GM12878 (cell line): ENCODE measurements at places on chromosomes 5 and 9.
A peak's percentile ranks its signal among the peaks of the same experiment; 100 is the strongest.

GRCh38 chr9:137128862-137129455 lies 10.0 kb upstream of the GRIN1 start:
- H3K4me1 ChIP-seq: peaks cover 14% of the 10 kb centered on the region
- H3K4me3 ChIP-seq: peak overlapping the region; percentile 72
- H3K27me3 ChIP-seq: no peaks in the 10 kb centered on the region

DNA sequence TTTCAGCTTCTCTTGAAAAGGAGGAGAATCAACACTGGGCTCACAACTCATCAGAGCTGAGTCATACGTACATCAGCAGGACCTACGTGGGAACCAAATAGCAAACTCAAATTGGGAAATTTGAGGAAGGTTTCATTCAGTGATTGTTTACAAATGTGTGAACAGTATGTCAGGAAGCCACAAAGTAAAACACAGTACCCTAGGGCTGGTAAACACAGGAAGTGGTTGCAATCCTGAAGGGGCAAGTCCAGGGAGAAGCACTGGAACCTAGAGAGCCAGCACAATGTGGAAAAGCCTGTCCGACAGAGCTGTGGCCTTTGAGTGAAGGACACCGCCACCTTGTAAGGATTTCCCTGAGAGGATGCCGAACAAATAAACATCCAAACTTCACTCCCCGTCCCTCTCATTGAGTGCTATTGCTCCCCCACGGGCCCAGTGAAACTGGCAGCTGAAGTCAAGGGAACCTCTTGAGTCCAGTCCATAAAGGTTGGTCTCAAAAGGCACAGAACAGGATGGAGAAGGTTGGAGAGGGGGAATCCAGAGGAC lies 26.7 kb upstream of the RICTOR start:
- no peak overlapping the region for H3K27ac ChIP-seq
- H3K36me3 ChIP-seq: no peaks in the 10 kb centered on the region
- H3K4me3 ChIP-seq: no peak overlapping the region
- no peaks in the 10 kb centered on the region for H3K27me3 ChIP-seq

- no peaks in the 10 kb centered on the region for H3K27me3 ChIP-seq
- H3K4me1 ChIP-seq: no peaks in the 10 kb centered on the region
- no peak for DNase-seq
- H3K4me3 ChIP-seq: no peak overlapping the region
These were observed 212.9 kb downstream of the ARRDC3 start for GRCh38 chr5:91170266-91170665.

GRCh38 chr9:19379697-19380046 lies 364 bp downstream of the RPS6 start:
- H3K4me3 ChIP-seq: peak overlapping the region; percentile 82
- H3K27ac ChIP-seq: peak overlapping the region; percentile 88
- peaks cover 5% of the 10 kb centered on the region for H3K4me1 ChIP-seq
- no peak for DNase-seq
- H3K27me3 ChIP-seq: no peaks in the 10 kb centered on the region

DNA sequence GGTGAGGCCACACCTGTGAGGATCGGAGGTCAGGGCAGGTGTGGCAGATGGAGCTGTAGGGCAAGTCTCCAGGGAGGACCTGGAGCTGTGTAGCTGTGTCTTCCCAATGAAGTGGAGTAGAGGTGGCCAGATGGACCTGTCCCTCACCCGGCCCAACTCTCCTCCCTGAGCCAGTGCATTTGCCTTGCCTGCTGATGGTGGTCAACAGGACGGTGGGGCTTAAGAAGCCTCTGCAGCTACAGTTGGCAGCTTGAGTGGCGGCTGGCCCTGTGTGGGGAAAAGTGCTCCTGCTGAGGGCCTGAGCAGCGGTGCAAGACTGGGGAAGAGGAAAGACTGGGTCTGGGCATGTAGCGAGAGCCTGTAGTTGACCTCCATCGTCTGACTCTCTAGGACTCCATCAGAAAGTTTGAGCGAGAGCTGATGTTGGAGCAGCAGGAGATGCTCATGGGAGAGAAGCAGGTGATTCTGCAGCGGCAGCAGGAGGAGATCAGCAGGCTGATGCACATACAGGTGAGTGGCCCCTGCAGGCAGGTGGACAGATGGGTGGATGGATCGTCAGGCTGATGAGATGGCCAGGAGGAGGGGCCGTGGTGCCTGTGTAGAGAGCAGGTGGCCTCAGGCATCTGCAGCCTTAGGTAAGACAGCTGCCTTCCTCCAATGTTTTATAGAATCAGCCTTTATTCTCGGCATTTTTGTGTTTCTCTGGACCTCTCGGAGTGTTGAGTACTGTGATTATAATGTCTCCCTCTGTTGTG lies 24.9 kb downstream of the PITX1 start:
- no peaks in the 10 kb centered on the region for H3K27me3 ChIP-seq

DNA sequence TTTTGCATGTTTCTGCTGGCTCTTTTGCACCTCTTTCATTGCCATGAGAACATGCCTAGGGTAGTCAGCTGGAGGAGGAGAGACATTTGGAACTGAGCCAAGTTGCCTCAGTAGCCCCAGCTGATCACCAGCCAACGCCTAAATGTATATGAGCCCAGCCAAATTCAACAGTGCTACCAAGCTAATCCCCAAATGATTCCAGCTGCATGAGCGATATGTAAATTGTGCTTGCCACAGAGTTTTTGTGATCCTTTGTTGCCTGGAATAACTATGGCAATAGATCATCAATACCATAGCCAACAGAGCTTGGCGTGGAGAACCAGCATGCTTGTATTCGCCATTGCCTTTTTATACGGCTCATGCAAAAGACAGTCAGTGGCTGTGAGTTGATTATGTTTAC lies 110.5 kb downstream of the PRDM6 start:
- H3K36me3 ChIP-seq: no peaks in the 10 kb centered on the region
- H3K4me3 ChIP-seq: no peak overlapping the region
- DNase-seq: no peak

- H3K27ac ChIP-seq: no peak overlapping the region
- no peaks in the 10 kb centered on the region for H3K36me3 ChIP-seq
- no peaks in the 10 kb centered on the region for H3K27me3 ChIP-seq
- no peak for DNase-seq
- H3K4me3 ChIP-seq: no peak overlapping the region
These were observed 149.7 kb upstream of the ADAMTS16 start for GRCh38 chr5:4990462-4990861.

DNA sequence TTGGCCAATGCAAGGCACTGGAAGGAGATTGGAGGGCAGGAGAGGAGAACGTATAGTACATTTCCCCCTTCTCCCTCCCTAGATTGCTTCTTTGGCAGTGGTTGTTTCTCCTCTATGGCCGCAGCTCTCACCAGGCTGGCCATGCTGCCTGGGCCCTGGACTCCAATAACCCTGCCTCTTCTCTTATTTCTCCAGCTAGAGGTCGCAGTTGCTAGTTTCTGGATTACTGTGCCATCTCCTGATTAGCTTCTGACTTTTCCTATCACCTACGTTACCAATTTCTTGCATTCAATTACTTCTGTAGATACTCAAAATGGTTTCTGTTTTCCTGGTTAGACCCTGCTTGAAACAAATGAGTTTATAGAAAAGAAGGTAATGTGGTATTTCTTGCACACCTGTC lies 2.4 kb upstream of the MACIR start:
- no peaks in the 10 kb centered on the region for H3K27me3 ChIP-seq
- no peaks in the 10 kb centered on the region; the same call in 1 of the 2 replicates for H3K4me1 ChIP-seq
- H3K4me3 ChIP-seq: no peak overlapping the region
- H3K27ac ChIP-seq: no peak overlapping the region

- H3K36me3 ChIP-seq: no peaks in the 10 kb centered on the region
- DNase-seq: peak; percentile 68
- peak overlapping the region; percentile 46; the same call in 1 of the 2 replicates for H3K4me3 ChIP-seq
- H3K4me1 ChIP-seq: peaks cover 17% of the 10 kb centered on the region
These were observed 49.2 kb downstream of the TIMD4 start for GRCh38 chr5:156913719-156914370.

- DNase-seq: no peak
- H3K4me3 ChIP-seq: no peak overlapping the region
- no peaks in the 10 kb centered on the region for H3K27me3 ChIP-seq
- no peak overlapping the region for H3K27ac ChIP-seq
- no peaks in the 10 kb centered on the region for H3K4me1 ChIP-seq
These were observed 7.2 kb upstream of the RPL26L1 start for GRCh38 chr5:172952034-172952511.

DNA sequence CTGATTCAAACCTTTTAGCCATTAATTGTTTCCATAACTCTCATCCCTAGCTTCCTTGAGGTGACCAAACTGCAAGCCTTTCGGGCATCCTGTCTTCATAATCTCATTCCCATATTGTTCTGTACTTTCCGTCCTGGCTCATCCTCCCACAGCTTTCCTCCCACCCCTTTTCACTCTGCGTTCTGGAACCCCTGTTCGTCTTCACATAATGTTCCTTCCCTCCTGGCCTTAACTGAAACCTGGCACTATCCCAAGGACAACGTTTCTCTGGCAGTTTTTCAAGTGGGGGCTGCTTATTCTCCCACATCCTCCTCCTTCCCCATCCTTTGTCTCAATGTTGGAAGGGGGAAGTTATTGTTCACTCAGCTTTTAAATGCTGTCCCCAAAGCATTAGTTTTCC lies 1.5 kb downstream of the ZNF189 start:
- no peak for DNase-seq
- H3K36me3 ChIP-seq: no peaks in the 10 kb centered on the region
- no peak overlapping the region for H3K27ac ChIP-seq
- H3K4me3 ChIP-seq: peak overlapping the region; percentile 80

GRCh38 chr5:98570661-98571191 lies 202.7 kb upstream of the RGMB start:
- H3K27me3 ChIP-seq: no peaks in the 10 kb centered on the region
- no peaks in the 10 kb centered on the region for H3K36me3 ChIP-seq
- no peak for DNase-seq

- H3K4me1 ChIP-seq: peaks cover 12% of the 10 kb centered on the region
- no peak for DNase-seq
- H3K27ac ChIP-seq: no peak overlapping the region
- no peak overlapping the region for H3K4me3 ChIP-seq
These were observed 114.4 kb downstream of the PCSK1 start for GRCh38 chr5:96318569-96319110.

- H3K4me3 ChIP-seq: no peak overlapping the region
- no peaks in the 10 kb centered on the region for H3K27me3 ChIP-seq
- no peaks in the 10 kb centered on the region for H3K4me1 ChIP-seq
- no peak for DNase-seq
- no peaks in the 10 kb centered on the region for H3K36me3 ChIP-seq
These were observed 18.4 kb downstream of the FAM219A start for GRCh38 chr9:34440017-34440416.

GRCh38 chr5:54517512-54518145 lies at the start of gene SNX18:
Gene SNX18 (plus strand): TSS chr5:54517759. CDS start chr5:54517953, 194 bp downstream.
- H3K36me3 ChIP-seq: no peaks in the 10 kb centered on the region
- no peaks in the 10 kb centered on the region for H3K4me1 ChIP-seq
- peak within 1 kb of the TSS; percentile 33; the same call in 1 of the 2 replicates for H3K27ac ChIP-seq
- no peaks in the 10 kb centered on the region for H3K27me3 ChIP-seq
- peak within 1 kb of the TSS; percentile 73; the same call in 1 of the 2 replicates for H3K4me3 ChIP-seq

DNA sequence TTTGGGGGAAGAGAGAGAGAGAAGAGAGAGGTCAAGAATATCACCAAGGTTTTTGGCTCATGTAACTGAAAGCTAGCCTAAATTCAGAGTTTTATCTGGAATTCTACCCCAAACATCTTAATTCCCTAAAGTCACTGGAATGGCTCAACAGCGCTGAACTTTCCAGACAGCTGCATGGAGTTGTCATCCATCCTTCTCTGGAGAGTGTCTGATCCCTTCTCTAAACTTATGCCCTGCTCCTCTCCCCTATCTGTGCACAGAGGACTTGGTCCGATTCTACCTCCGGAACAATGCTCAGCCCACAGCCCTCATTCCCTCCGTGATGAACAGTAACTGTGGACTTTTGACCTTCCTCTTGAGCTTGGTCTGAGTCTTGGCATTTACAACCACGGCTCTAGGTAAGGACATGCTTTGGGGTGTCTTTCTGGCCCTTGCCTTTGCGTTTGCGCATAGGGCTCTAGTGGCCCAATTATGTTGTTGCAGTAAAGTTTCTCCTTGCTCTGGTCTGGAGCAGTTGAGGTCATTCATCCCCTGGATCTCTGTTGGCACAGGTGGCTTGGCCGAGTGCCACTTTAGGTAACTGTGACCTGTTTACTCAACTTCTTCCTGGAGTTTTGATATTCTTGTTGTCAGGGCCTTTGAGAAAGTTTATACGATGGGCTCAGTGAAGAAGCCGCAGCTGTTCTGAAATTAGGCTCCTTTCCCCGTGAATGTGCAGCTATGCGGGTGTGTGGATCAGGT lies 18.3 kb upstream of the CD180 start:
- DNase-seq: no peak
- H3K4me3 ChIP-seq: no peak overlapping the region
- H3K27ac ChIP-seq: no peak overlapping the region
- H3K27me3 ChIP-seq: no peaks in the 10 kb centered on the region

- H3K36me3 ChIP-seq: no peaks in the 10 kb centered on the region
- no peaks in the 10 kb centered on the region for H3K4me1 ChIP-seq
- DNase-seq: no peak
- H3K4me3 ChIP-seq: no peak overlapping the region
- H3K27ac ChIP-seq: no peak overlapping the region
- H3K27me3 ChIP-seq: no peaks in the 10 kb centered on the region
These were observed 89.2 kb downstream of the TEK start for GRCh38 chr9:27198190-27198589.

GRCh38 chr9:122338994-122339393 lies 31.8 kb upstream of the PTGS1 start:
- H3K36me3 ChIP-seq: no peaks in the 10 kb centered on the region
- no peaks in the 10 kb centered on the region for H3K4me1 ChIP-seq

GRCh38 chr5:71658916-71659662 lies 60.0 kb upstream of the CARTPT start:
- H3K27ac ChIP-seq: no peak overlapping the region
- DNase-seq: no peak
- no peaks in the 10 kb centered on the region for H3K4me1 ChIP-seq
- no peak overlapping the region for H3K4me3 ChIP-seq
- peaks cover 7% of the 10 kb centered on the region; the same call in 1 of the 2 replicates for H3K36me3 ChIP-seq
